Stimulated activated CD4-positive, alpha-beta T cell treated with anti-CD3 and anti-CD28 coated beads, TNF-alpha, amount 100 ng/mL, for 4 hours (primary cell): ENCODE measurements at places on chromosomes 2 and 18.

- DNase-seq, result no peak
Measured at GRCh38 chr2:134254824-134255223, 952 bp downstream of the MGAT5 start.

GRCh38 chr18:24875286-24875685, 414.8 kb downstream of the HRH4 start:
- DNase-seq, result no peak

GRCh38 chr2:15450808-15451207, 110.3 kb downstream of the NBAS start:
- DNase-seq, result no peak

- no peak for DNase-seq
Measured at GRCh38 chr2:210477496-210477895, 937 bp upstream of the LANCL1 start.

DNA sequence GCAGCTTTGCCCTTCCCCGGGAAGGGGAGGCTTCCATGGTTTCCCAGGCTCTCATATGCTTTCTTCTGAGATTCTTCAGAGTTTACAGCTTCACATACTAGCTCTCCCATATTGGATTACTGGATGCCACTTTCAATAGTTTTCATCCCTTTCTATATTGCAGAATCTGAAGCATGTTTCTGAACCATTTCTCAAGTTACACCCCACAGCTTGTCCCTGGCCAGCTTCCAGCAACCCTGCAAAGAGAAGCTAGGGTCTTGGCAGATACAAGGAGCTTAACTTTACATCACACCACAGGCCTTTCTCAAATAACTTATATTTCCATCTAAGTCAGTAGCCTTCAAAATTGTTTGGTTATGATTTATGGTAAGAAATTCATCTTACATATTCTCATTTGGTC, 39.6 kb downstream of the LHCGR start:
- no peak for DNase-seq

DNA sequence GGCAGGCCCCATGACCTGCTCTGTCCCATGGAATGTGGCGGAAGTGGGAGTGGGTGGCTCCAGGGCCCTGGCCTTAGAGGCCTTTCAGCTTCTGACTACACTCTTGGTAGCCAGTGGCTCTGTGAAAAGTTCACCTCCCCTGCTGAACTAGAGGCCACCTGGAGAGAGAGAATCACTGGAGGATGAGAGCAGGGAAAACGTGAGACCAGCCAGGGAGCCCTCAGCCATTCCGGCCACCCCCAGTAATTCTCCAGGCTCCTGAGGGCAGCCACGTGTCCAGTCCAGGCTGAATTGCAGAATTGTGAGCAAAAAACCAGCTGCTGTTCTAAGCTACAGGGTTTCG, 10.5 kb downstream of the COLEC12 start:
- DNase-seq, result no peak

DNA sequence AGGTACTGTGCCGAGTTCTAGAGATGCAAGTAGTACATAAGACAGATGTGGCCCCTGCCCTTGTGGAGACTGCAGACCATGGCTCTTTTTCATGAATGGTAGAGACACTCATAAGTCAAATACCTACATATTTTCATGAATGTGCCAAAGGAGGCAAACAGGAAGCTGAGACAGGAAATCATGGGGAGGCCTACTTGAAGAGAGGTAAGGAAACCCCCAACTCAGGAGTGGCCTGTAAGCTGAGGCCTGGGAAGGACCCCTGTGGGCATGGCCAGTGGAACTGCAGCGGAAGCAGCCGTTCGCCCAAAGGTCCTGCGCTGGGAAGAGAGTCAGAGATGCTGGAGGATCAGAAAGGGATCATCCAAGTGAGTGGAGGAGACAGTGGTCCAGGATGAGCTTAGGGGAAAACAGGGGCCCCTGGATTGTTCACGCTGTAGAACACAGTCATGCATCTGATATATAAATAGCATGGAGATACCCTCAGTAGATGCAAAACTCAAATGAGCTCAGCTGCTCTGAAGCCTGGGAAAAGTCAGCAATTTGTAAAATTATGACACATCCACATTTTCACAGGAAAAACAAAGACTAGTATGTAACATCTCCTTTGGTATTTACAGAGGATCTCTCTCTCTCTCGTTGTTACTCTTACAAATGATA, 228.9 kb downstream of the NEDD4L start:
- DNase-seq, result no peak

- no peak for DNase-seq
Measured at GRCh38 chr2:218832520-218832919, 917 bp upstream of the PRKAG3 start.

GRCh38 chr18:13493079-13493478, 233.3 kb downstream of the FAM210A start:
- DNase-seq, result no peak

DNA sequence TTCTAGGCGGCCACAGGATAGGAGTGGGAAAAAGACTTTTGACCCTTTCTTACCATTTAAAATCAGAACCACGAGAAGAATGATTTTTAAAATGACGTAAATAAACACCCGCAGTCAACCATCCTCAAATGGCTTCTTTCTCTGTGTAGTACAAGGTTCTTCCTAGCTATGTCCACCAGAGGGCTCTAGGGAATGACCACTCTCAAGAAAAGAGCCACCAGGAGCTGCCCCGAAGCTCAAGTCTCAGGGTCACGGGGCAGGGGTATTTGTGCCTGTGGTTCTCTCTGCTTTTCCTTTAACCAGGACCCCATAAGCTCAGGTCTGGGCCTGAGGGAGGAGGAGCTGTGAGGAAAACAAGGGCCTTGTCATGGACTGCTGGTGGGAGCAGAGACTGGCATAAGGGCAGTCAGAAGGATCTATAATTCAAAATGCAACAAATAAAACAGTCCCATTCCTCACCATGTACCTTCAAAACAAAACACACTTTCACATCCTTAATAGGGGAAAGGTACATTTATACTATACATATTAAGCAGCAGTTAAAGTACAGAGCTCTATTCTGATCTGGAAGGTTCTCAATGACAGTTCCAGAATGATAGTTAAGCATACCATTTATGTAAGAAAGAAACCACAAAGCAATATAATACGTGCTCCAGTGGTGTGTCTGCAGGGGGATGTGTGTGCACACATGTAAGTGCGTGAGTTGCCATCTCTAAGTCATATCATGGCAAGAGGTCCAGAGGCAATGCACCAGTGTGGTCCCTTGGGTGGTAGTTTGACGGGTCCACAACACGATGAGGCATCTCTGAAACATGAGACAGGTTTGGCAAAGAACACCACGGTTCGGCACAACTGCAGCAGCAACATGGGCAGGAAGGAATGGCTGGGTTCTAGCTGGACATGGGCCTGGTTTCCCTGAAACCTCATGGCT, 18.6 kb downstream of the LYPD1 start:
- no peak for DNase-seq

- no peak for DNase-seq
Measured at GRCh38 chr2:218890369-218890768, 9.7 kb downstream of the WNT10A start.

GRCh38 chr2:102518170-102518569, 45.1 kb downstream of the SLC9A4 start:
- DNase-seq, result no peak

DNA sequence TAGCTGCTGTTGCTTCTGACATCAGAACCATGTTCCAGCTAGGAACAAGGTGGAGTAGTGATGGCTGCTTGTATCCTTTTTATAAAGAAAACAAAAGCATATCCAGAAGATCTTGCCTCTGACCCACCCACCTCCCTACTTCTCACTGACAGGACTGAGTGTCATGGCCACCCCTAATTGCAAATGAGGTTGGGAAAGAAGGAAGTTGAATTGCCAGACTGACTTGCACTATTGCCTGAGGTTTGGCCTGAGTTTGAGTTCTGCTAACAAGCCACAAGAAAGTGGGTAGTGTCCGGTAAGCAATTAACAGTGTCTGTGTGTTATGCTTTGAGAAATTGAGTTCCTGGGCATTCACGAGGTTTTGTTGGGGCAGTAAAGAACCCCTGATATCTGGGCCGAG, 22.8 kb downstream of the SGPP2 start:
- no peak for DNase-seq

DNA sequence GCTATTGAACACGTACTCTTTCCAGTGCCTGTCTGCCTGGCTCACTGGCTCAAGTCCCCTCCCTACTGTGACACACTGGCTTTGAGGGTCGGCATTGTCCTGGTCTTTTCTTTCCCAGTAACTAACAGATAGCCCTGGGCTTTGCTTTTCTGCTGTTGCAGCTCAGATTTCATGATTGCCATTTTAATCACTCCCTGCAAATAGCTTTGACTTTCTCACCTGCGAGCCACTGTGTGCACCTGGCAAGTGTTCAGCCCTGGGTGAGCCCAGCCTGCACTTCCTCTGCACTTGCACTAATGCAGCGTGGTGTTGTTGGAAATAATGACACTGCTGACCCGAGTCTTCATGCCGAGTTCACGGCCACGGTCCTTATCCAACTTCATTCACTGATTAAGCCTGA, 52.9 kb downstream of the DCDC2C start:
- no peak for DNase-seq

DNA sequence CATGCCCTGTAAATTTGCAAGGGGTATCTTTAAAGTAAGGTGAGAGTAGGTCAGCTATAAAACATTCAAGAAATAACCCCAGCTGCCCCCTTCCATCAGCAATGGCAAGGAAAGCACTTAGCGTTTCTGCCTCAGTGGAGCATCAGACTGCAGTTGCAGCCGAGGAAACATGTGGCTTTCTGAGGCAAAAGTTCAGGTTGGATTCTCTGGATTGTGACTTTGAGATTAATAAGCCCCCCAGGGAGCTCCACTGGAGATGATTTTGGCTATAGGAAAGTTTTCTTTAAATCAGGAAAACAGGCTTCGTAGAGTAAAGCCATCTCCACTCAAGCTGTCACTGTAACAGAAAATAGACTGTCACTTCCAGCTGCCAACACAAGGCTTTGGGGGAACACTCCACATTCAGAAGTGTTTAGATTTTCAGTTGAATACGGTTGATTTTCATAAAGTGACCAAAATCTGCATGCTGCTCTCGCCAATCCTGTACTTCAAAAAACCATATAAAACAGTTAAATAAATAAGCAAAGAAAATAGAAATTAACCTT, 15.3 kb upstream of the RIT2 start:
- DNase-seq, result no peak

GRCh38 chr18:62105376-62105775, 81.5 kb downstream of the PIGN start:
- DNase-seq, result no peak

DNA sequence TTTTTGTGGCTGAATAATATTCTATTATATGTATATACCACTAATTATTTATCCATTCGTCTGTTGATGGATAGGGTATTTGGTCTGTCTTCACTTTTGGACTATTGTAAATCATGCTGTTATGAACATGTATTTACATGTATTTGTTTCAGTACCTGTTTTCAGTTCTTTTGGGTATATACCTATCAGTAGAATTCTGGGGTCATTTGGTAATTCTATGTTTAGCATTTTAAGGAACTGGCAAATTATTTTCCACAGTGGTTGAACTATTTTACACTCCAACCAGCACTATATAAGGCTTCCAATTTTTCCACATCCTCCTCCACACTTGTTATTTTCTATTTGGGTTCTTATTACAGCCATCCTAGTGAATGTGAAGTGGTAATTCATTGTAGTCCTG, 12.4 kb upstream of the TANK start:
- DNase-seq, result no peak

DNA sequence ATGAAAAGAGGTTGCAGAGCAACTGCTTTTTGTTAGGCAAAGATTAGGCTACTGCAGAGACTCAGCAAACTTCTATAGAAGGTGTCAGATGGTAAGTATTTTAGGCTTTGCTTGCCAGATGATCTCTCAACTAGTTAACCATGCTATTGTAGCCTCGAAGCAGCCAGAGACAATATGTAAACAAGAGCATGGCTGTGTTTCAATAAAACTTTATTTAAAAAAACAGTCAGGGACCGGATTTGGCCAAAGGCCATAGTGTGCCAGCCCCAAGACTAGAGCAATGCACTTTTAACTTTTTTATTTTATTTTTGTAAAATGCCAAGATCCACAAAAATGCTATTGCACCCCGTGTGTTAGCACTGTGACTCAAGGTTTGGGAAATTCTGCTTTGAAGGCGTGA, 1.4 kb downstream of the IL37 start:
- DNase-seq, result no peak

GRCh38 chr2:29129586-29130281, 14.5 kb downstream of the CLIP4 start:
- DNase-seq, result no peak
